Aorta (tissue), 5 donors: ENCODE measurements at places on chromosomes 11 and 22.

GRCh38 chr11:28346209-28346608 is 238.0 kb downstream of the METTL15 start:
- no peak for DNase-seq

DNA sequence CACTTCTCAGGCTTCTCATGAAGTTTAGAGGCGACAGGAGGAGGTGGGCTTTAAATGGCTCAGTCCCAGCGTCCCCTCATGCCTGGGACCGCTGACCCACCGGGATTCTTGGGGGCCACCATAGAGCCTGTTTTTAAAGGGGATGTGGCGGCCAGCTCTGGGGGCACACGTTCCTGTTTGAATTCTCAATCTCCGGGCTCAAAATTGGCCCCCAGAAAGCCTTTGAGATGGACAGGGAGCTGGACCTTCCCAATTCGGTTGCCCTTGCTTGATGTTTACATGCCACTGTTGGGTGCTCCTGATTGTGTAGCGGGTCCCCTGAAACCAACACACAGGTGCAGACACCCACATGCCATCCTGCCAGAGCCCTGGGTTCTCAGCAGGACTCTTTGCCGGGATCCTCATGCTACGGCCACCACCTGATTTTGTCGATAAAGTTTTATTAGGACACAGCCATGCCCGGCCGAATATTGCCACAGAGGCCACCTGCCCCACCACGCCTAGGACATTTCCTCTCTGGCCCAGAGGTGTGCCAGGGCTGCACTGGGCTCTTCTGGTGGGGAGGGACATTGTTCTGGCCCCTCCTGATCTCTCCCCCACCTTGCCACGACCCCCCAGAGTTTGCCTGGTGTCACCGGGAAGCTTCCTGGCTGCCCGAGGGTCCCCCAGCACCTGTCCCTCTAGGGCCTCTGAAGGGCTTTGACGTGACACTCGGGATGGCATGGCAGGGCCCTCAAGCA is 71.6 kb downstream of the KCNQ1 start:
- peak; percentile 23 for DNase-seq

DNA sequence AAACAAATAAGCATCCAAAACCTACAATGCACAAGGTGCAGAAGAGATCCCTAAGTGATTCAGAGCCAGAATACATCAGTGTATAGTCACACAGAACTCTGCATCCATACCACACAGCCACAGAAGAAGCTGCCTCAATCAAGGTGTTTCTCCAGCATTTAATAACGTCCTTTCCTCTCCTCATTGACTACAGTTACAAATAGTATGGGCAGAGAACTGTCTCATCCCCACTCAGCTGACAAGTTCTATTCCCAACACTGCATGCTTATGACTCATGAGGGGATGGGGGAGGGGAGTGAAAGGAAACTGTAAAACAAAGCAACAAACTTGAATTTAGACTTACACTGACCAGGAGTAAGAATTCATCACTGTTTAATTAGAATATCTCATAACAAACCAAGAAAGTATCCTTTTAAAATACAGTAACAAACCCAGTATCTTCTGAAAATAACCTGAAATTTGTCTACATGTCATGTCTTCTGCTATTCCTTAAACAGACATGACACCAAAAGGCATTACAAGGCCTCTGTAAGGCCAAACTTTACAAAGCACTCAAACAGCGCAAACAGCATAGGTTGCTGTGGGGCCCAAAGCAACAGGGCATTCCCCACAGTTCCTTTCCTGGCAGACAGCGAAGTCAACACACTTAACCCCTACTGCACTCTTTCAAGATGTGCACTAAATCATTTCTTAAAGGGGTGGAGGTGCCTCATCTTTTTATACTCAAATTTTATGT is 29.3 kb downstream of the CELF1 start:
- no peak for DNase-seq

DNA sequence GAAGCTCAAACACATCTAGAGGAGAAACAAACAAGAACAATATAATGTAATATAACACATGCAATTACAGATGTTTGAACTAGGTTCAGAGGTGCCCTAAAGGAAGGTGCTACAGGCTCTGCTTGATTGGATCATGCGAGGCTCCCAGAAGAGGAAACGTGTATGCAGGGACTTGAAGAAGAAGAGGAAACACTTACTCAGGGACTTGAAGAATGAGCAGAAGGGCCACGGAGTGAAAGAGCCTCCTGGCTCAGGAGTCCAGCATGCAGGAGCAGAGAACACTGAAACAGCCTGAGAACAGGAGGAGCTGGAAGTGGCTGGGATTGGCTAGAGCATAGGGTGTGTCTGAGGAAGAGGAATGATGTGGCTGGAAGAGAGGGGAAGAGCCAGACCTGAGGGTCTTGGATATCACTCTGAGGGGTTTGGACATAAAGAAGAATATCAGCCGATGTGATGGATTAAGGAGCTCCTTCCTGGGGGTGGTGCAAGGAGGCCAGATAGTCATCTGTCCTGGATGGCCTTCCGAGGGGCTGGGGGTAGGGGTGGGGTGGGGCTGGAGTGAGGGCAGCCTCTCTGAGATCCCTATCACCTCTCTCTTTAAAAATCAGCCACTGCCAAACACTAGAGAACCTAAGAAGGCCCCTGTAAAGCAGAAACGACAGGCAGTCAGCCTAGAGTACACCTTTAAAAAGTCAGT is 16.8 kb downstream of the FZD4 start:
- no peak for DNase-seq

- DNase-seq: no peak
Measured at GRCh38 chr22:27913162-27913741, 5.8 kb downstream of the PITPNB start.

DNA sequence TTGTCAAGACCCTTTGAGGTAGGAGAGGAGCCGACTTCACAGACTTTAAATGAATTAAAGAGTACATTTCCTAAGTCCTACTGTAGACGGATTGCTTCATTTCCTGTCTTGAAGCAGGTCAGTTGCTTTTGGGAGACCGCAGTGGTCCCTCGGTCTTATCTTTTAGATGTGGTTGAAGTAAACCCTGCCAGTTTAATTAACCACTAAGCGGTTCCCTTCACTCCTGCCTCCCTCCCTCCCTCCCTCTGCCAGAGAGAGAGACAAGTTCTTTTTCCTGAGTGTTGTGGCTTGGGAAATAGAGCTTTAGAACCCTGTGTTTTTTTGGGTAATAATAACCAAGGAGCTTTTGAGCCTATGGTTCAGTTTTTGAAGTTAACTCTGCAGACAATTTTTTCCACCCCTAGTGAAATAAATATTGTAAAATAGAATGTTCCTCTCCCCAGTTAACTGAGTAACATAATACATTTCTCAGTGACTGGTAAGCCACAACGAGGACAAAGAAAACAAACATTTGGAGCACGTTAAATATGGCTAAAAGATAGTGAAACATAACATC is 147.5 kb downstream of the LDLRAD3 start:
- DNase-seq: no peak

DNA sequence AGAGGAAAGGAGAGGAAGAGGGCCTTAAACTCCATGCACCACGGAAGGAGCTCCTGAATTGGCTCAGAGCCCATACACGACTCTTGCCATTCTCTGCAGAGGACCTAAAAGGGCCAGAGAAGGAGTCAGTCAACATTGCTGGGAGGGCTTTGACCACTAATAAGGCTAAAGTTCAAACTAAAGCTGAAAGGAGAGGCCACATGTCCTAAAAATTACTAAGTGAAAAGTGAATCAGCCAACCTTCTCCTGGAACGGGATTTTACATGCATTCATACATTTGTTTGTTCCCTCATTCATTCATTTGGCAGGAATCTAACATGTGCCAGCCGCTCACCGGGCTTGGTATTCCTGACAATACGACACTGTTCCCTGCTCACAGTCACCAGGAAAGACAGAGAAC is 10.5 kb downstream of the CLMP start:
- DNase-seq: no peak
